ENCODE measurements at places on chromosomes 6 and 20.

- DNase-seq, result peak; percentile 52
These were observed 9.7 kb downstream of the BACH2 start for GRCh38 chr6:90286884-90287488.

DNA sequence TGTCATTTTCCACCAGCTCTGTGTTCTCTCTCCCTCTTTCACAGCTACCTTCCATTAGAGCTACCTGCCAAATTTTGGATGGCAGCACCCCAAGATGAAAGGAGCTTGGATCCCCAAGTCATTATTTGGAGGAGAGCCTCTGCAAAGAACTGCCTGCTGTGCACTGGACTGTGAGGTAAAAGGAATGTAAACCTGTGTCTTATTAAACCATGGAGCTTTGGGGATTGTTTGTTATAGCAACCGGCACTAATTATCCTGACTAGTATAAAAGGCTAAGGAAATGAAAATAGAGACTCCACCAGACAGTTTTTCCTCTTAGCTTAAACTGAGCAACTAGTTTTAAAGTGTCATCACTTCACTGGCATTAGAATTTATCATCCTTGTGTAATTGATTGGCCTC, 191.6 kb upstream of the DTNBP1 start:
- no peak for DNase-seq

GRCh38 chr20:31652917-31653396, 15.2 kb downstream of the COX4I2 start:
- no peak for DNase-seq

- no peak for DNase-seq
These were observed 71.7 kb upstream of the FRMD1 start for GRCh38 chr6:168150551-168151320.

- no peak for DNase-seq
These were observed 38.4 kb downstream of the BMP5 start for GRCh38 chr6:55836945-55837344.

- DNase-seq, result no peak
These were observed 284.9 kb downstream of the PRKN start for GRCh38 chr6:162442687-162443086.

DNA sequence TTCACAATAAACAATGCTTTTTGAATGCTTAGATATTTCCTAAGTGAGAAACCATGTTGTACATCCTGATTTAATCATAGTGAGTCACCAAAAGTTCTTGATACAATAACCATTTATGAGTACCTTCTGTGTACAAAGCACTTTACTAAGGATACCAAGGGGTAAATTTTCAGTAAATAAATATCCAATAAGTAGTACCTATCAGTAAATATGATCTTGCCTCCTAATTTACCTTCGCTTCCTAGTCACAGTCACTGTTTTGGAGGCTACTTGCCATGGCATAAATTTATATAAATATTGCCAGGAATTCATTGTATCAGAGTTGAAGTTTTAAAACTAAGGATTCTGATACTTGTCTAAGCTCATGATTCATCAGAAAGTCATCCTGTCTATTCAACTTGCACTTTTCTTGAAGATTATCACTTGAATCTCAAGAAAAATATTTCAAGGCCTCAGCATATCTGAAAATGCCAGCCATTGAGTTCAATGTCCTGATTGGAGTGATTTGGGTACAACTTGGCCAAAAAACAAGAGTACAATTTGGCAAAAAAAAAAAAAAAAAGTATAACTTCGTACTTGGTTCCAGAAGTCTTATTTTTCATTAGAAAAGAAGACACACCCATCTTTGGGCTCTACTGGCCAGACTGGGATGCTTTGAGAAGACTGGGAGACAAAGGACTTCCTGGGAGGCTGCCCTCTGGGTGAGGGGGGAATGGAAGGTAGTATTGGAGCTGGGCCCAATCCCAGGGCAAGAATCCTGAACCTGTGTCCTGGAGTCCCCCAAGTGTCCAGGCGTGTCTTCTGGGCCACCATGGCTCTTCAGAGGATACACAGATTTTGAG, 32.8 kb downstream of the RAB22A start:
- no peak for DNase-seq

DNA sequence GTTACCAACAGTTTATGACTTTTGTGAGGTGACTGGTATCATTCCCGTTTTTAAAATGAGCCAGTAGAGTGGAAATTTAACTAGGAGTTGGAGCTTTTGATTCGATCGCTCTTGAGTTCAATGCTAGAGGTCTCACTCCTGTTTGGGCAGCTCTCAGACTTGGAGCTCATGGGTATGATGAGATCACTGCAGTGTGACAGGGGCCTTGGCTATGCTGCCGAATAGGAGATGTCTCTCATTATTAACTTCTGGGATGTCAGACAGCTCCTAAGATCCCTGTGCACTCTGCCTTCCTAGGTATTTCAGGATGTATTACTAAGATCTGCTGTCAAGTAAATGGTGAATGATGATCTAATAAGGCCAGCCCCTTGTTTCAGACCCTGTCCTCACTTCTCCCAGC, 20.4 kb downstream of the AKAP12 start:
- DNase-seq, result no peak

DNA sequence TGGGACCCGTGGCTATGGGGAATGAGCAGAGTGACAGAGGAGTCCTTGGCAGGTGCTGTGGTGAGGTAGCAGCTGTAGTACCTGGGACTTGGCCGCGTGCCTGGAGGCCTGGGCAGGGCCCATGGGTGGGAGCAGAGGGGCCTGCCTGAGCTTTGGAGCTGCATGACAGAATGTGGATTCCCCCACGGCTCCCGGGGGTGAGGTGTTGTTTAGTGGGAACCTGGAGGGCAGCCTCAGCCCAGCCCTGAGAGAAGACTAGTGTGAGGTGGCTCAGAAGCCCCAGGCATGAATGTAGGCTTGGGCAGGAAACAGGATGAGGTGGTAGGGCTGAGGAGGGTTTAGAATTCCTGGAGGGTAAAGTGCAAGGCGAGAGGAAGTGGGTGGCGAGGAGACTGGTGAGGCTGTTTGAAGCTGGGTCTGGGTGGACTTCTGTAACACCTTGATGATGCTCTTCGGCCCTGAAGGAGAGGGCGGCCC, 86.5 kb upstream of the SCP2D1 start:
- DNase-seq, result no peak

DNA sequence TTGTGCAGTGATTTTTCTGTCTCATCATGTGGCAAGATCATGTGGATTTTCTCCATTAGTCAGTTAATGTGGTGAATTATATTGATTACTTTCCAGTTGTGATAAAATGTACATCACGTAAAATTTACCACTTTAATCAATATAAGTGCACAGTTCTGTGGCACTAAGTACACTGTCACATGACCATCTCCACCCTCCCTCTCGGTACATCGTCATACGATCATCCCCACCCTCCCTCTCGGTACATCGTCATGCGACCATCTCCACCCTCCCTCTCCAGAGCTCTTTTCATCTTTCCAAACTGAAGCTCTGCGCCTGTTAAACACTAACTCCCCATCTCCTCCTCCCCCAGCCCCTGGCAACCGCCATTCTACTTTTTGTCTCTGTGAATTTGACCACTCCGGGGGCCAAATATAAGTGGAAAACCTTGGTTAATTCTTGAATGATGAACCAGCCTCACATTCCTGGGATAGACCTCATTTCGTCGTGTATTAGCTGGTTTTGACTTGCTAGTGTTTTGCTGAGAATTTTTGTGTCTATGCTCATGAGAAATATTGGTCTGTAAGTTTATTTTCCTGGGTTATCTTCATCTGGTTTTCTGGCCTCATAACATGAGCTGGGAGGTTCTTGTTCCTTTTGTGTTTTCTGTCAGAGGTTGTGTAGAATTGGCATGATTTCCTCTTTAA, 10.8 kb downstream of the NTSR1 start:
- no peak for DNase-seq

DNA sequence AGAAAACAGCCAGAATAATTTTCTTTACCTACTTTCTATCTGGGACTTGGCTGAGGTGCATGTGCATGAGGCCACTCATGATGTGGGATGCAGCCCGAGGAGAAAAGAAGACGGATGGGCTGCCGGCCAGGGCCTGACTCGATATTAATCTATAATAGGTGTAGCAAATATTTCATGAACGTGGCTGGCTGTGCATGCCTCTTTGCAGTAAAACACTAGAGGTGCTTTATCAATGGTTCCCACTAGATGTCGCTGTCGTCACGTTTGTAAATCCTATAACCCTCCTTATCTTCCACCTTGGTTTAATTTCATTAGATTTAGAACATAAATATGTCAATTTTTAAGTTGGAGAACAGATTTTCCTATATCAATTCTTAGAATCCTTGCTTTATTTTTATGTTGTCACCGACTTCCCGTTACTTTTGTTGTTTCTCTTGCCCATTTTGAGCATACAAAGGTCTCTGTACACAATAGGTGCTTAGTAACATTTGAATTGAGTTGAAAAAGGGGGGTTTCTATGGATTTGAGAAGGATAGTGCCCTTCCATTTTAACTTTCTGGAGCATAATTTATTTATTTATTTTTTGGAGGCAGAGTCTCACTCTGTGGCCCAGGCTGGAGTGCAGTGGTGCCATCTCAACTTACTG, 19.6 kb upstream of the FERMT1 start:
- DNase-seq, result peak; percentile 14

GRCh38 chr6:16092990-16093389, 35.9 kb upstream of the MYLIP start:
- DNase-seq, result no peak

GRCh38 chr20:37839432-37839827, 63.5 kb upstream of the VSTM2L start:
- no peak for DNase-seq

DNA sequence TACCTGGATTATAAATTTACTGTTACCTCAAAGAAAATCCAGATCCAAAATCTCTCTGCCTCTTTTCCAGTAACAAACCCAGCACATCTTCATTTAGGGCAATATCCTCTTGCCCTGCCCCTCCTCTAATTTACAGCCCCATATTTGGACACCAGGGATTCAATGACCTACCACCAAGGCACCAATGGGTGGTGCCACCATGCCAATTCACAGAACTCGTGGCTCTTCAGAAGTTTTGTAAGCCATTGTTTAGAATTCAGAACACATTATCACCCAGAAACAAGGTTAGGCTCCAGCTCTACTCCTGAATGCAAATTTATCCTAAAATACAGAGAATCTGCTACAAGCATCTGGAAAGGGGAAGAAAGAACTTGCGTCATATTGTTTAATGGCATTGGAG, 67.8 kb upstream of the SASH1 start:
- no peak for DNase-seq

- DNase-seq, result no peak
These were observed 26.6 kb upstream of the SUMO4 start for GRCh38 chr6:149373511-149373910.

GRCh38 chr6:116253188-116253504, 729 bp downstream of the TSPYL4 start:
- no peak for DNase-seq

GRCh38 chr6:18101873-18102272, 20.6 kb downstream of the NHLRC1 start:
- no peak for DNase-seq

DNA sequence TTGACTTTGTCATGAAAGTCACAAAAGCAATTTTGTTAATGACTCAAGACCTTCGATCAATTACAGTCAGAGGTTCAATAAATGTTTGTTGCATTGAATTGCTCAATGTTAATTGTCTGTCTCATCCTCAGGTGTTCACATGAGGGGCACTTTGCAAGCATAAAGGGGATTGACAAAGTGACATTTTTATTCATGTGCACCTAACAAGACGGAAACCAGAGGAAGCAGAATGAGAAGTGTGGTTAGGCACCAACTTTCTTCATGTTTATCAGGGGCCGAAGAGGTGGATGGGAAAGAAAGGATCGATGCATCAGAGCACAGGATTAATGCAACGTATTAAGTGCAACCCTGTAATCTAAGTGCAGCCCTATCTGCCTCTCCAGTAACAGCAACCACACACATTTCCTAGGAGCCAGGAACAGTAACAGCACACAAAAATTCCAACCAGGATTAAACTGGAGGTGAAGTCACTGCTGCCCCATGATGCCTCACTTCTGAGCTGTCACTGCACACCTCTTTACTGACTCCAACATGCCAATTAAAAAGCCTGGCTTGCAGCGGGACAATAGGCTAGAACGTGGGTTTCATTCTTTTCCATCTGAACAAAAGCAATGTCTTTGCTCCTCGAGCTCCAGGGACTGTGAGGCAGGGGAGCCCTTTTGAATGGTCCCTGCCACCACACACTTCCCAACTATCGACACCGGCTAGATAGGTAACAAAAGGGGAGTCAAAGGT, 262.7 kb downstream of the CD83 start:
- no peak for DNase-seq

GRCh38 chr20:44908987-44909871, 631 bp upstream of the PABPC1L start:
- no peak for DNase-seq

- DNase-seq, result no peak
These were observed 16.4 kb upstream of the SLC22A3 start for GRCh38 chr6:160331753-160332152.

GRCh38 chr6:167832497-167833395, 6.0 kb downstream of the AFDN start:
- no peak for DNase-seq

- no peak for DNase-seq
These were observed 22.6 kb downstream of the KCNK15 start for GRCh38 chr20:44768256-44768655.

- no peak for DNase-seq
These were observed 178.1 kb upstream of the MARCKS start for GRCh38 chr6:113679051-113679450.

GRCh38 chr20:24432046-24432442, 37.4 kb upstream of the SYNDIG1 start:
- DNase-seq, result no peak

DNA sequence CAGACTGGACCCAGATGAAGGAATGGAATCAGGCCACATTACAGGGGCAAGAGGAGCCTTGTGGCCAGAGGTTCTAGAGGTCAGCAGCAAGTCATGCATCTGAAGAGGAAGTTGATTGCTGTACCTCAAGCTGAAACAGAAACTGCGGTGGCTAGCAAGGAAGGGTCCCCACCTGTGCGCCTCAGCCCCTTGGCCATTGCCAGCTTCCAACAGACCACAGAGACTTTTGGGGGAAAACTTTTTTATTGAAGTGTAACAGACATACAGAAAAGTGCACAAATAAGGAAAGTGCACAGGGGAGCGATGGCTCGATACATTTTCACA, 26.8 kb upstream of the SLC9A8 start:
- no peak for DNase-seq

DNA sequence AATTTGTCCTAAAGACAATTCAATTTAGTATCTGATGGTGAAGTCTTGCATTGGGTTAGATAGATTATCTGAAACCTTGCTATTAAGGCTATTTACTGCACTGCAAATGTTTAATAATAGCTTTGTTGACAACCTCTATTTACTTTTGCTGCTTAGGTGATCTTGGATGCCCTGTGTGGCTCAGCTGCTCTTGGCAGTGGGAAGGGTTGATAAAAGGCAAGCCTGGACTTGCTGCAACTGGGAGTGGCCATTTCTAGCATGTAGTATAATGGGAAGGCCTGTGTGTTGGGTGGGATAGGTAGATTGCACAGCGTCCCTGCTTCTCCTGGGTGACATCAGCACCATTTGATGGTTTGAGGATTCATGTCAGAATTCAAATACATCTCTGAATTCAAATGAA, 49.1 kb downstream of the ARMC2 start:
- no peak for DNase-seq

GRCh38 chr6:19333936-19334335, 503.2 kb upstream of the ID4 start:
- DNase-seq, result no peak

All from activated CD4-positive, alpha-beta T cell treated with anti-CD3 and anti-CD28 coated beads, Interleukin-2, amount 50 U/mL, for 1 hour (primary cell).